ENCODE measurements at places on chromosomes 3 and 15.

DNA sequence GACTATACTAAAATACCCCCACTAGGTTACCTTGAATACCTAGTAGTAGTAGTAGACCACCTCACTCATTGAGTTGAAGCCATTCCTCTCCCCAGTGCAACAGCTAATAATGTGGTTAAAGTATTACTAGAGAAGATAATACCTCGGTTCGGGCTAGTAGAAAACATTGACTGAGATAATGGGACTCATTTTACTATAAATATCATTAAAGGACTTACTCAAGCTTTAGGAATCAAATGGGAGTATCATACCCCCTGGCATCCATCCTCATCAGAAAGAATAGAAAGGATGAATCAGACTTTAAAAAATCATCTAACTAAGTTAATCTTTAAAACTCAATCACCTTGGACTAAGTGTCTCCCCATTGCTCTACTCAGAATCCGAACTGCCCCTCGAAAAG is 49.0 kb upstream of the CACNA2D3 start:
- no peak for DNase-seq

- DNase-seq, result no peak
These were observed 33.1 kb upstream of the CCDC50 start for GRCh38 chr3:191296041-191296541.

DNA sequence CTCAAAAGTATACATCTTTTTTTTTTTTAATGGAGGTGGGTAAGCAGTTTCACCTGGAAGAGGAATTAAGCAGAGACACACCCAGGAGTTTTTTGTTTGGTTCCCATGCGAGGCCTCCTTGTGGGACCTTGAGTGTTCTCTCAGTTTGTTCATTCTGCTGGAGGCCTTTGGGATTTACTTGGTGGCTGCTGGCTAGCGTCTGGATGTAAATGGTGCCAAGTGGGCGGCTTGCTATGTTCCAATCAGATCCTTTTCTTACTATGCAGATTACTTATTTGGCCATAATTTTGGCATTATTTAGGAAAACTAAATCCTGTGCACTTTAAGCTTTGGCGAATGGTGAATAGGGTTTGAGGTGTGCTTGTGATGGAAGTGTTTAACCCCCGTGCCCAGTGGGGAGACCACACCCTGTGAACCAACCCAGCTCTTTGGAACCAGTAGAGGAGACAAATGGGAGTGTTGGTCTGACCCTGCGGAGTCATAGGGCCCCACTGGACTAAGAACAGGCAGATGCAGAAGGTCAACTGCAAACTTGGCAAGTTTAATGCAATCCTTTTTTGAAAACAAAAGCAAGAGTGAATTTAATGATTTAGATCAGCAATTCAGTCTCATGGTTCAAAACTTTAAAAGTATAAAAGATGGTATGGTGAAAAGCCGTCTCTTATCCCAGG is 79.4 kb downstream of the EBLN2 start:
- no peak for DNase-seq

DNA sequence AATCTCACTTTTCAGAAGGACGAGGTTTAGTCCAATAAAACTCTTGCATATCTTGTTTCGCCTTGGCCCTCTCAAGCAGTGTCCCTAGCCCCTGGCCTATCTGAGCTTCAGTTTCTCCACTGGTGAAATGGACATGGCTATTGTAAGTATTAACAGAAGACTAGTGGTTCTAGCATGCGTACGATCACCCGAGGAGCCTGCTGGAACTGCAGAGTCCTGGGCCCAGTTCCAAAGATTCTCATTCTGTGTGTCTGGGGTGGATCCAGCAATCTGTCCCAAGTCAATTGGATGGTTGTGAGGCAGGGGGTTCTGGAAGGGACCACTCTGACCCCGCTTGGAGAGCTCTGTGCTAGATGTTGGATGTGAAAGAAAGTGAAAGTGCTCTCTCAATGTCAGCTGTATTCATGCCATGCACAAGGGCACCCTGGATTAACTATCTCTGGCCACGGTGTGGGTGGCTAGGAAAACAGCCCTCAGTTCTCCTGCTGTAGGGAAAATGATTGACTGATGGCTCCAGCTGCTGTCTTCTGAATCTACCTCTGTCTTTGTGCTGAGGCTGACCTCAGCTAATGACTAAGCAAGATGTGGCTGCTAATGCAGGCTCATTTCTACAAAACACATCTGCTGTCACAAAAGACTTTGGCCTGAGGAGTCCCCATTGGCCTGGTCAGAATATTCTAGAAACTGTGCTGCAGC is 1.9 kb upstream of the PLA1A start:
- DNase-seq, result peak; percentile 38

DNA sequence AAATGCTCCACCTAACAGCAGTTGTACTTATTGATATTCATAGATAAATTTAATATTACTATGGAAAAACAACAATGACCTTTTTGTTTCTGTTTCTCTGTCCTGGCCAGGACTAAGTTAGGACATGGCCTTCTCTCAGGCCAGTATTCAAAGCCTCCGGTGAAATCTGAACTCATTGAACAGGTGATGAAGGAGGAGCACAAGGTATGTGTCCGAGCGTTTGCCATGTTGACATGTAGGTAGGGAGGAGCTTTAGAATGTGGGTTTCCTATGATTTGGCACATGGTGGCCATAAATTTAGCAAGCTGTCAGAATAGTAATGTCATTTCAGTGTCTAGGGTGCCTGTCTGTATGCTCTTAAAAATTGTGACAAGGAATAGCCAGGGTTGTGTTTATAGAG is 77.7 kb downstream of the USP13 start:
- DNase-seq, result no peak

- DNase-seq, result peak; percentile 48
These were observed 107.3 kb upstream of the IGSF10 start for GRCh38 chr3:151568184-151568583.

Measured in AG20443 (cell line).